ENCODE measurements at places on chromosomes 7 and 10. TPM values are rescaled to one million over a fixed set of nuclear protein-coding genes. Genes with fewer than 3 reads are reported as not detected.

DNA sequence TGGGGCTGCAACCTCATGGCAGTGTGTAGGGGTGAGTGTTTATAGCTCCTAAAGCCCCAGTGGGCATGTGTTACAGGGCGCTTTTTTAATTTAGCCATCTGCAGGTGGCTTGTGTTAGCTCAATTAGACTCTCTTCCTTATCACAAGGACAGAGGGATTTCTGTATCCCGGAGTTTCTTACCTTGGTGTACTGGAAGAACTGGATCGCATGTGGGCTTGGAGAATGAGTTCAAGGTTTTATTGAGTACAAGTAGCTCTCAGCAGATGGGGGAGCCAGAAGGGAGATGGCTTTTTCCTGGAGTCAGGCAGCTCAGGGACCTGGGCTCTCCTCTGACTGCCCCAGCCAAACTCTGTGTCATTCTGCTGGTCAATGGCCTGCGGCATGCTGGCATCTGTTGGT lies 153.5 kb upstream of the C7orf33 start:
- no peak overlapping the region for H3K4me3 ChIP-seq
- DNase-seq, result no peak
- H3K36me3 ChIP-seq, result no peaks in the 10 kb centered on the region
- no peaks in the 10 kb centered on the region for H3K4me1 ChIP-seq
- no peaks in the 10 kb centered on the region for H3K27me3 ChIP-seq

GRCh38 chr10:122706947-122707346 lies 7.3 kb upstream of the C10orf120 start:
- no peak overlapping the region for H3K4me3 ChIP-seq
- DNase-seq, result no peak
- H3K27ac ChIP-seq, result no peak overlapping the region
- peaks cover 3% of the 10 kb centered on the region for H3K27me3 ChIP-seq

The CLCN1 gene
- total RNA-seq, result not detected

GRCh38 chr10:8331896-8332729 lies 277.6 kb downstream of the GATA3 start:
- H3K36me3 ChIP-seq, result no peaks in the 10 kb centered on the region
- peaks cover 3% of the 10 kb centered on the region for H3K27me3 ChIP-seq
- peak; percentile 76 for DNase-seq
- peaks cover 7% of the 10 kb centered on the region for H3K4me1 ChIP-seq

- peaks cover 5% of the 10 kb centered on the region for H3K4me1 ChIP-seq
- H3K27me3 ChIP-seq, result no peaks in the 10 kb centered on the region
- H3K36me3 ChIP-seq, result no peaks in the 10 kb centered on the region
Observed at GRCh38 chr10:79327090-79327457, 20.2 kb upstream of the PPIF start.

The OR2A7 gene
- total RNA-seq, result 1.5 TPM

- peaks cover 6% of the 10 kb centered on the region for H3K4me1 ChIP-seq
Observed at GRCh38 chr10:98611436-98611835, 164.7 kb upstream of the HPS1 start.

The VSTM2A gene
- total RNA-seq, result 26.8 TPM

DNA sequence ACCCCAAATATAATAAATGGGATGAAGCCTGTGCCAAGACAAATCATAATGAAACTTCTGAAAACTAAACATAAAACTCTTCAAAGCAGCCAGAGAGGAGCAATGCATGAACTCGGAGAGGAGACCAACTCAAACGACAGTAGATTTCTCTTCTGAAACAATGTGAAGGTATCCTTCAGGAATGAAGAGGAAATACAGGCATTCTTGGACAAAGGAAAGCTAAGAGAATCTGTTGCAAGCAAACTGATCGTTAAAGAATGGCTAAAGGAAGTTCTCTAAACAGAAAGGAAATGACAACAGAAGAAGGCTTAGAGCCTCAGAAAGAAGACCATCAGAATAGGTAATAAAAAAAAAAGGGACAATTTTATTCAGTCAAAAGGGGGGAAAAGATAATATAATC lies 6.6 kb downstream of the GNA12 start:
- H3K4me1 ChIP-seq, result peaks cover 21% of the 10 kb centered on the region
- H3K27me3 ChIP-seq, result no peaks in the 10 kb centered on the region
- peaks cover 15% of the 10 kb centered on the region for H3K36me3 ChIP-seq
- no peak for DNase-seq
- H3K27ac ChIP-seq, result no peak overlapping the region
- no peak overlapping the region for H3K4me3 ChIP-seq

DNA sequence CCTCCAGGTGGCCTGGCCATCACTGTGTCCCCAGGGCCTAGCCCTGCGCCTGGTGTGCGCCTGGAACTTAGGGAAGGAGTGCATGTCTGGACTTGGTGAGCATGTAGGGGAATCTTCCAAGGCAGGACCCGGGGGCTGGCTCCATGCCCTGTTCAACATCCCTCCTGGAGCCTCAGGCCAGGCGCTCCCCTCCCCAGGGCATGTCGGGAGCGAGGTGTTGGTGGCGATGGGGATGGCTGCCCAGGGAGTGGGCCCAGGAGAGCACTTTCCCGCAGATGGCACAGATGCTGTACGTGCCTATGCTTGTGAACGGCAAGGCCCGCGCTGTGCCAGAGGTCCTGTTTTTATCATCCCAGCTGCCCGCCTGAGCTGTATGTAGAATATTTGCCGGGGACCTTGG lies 55.0 kb downstream of the CDH23 start:
- H3K4me3 ChIP-seq, result no peak overlapping the region
- H3K4me1 ChIP-seq, result peaks cover 19% of the 10 kb centered on the region
- H3K27ac ChIP-seq, result no peak overlapping the region

The ARHGEF35 gene
- 2.0 TPM for total RNA-seq

- no peaks in the 10 kb centered on the region for H3K36me3 ChIP-seq
- no peak overlapping the region for H3K27ac ChIP-seq
- no peaks in the 10 kb centered on the region for H3K27me3 ChIP-seq
- no peaks in the 10 kb centered on the region for H3K4me1 ChIP-seq
- H3K4me3 ChIP-seq, result no peak overlapping the region
- no peak for DNase-seq
Observed at GRCh38 chr10:5014936-5015335, 11.3 kb upstream of the AKR1C2 start.

- H3K27ac ChIP-seq, result no peak overlapping the region
- H3K4me3 ChIP-seq, result no peak overlapping the region
- no peaks in the 10 kb centered on the region for H3K4me1 ChIP-seq
- peaks cover 88% of the 10 kb centered on the region for H3K36me3 ChIP-seq
- no peak for DNase-seq
- H3K27me3 ChIP-seq, result no peaks in the 10 kb centered on the region
Observed at GRCh38 chr7:1544896-1545416, 11.0 kb downstream of the TMEM184A start.

The LRRC18 gene
- 1.2 TPM for total RNA-seq

DNA sequence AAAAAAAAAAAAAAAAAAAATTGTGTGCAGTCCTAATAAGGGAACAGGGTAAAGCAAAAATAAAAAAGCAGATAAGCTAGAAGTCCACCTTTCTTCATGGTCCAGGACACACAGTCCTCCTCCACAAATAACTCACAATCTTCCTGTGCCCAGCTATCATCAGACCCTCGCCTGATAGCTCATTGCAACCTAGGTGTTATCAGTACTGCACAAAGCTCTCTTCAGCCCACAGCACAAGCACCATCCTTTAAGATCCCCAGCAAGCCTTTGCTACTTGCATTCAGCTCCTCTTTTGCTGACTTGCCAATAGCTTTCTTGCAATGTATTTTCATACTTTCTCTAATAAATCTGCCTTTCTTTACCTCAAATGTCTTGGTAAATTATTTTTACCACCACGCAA lies 5.0 kb downstream of the NDUFA5 start:
- no peak overlapping the region for H3K27ac ChIP-seq
- no peak overlapping the region for H3K4me3 ChIP-seq
- no peak for DNase-seq
- no peaks in the 10 kb centered on the region for H3K27me3 ChIP-seq
- H3K36me3 ChIP-seq, result peaks cover 5% of the 10 kb centered on the region

The PARD3 gene
- total RNA-seq, result 94.3 TPM

DNA sequence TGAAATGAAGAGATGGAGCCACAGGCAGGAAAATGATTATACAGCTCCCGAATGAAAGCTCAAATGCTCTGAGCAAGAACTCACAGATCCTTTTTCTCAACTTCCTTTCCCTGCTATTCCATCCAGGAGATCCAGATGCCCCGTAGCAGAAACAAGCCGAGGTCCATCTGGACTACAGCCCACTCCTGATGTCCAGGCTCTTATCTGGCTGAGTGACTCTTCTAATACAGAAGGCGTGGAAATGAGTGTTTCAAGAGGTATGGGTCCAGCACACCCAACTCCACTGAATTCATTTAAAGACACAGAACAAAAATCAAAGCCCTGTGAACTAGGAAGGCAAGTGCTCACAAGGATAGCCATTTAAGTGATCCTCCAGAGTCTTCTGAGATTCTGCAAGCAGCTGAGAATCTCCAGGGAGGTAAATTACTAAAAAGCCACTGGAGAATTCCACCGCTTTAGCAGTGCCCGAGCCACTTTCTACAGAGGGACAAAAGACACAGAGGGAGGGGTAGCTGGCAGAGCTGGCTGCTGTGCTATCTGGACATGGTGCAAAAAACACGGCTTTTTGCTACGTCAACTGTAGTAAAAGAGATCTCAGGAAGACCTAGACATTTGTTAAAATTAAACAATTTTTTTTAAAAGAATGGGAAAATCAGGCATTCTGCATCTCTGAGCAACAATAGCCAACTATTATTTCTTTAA lies 24.5 kb downstream of the FAM171A1 start:
- DNase-seq, result peak; percentile 27
- no peaks in the 10 kb centered on the region for H3K36me3 ChIP-seq
- peak overlapping the region; percentile 54 for H3K27ac ChIP-seq
- no peak overlapping the region for H3K4me3 ChIP-seq
- peaks cover 29% of the 10 kb centered on the region for H3K4me1 ChIP-seq
